Stimulated activated CD8-positive, alpha-beta memory T cell treated with anti-CD3 and anti-CD28 coated beads, Interleukin-7, amount 100 ng/mL, for 48 hours (primary cell): ENCODE measurements at places on chromosomes 1 and 21.
A peak's percentile ranks its signal among the peaks of the same experiment; 100 is the strongest.

- DNase-seq, result no peak
These were observed 86.5 kb upstream of the KCNJ15 start for GRCh38 chr21:38170283-38170682.

DNA sequence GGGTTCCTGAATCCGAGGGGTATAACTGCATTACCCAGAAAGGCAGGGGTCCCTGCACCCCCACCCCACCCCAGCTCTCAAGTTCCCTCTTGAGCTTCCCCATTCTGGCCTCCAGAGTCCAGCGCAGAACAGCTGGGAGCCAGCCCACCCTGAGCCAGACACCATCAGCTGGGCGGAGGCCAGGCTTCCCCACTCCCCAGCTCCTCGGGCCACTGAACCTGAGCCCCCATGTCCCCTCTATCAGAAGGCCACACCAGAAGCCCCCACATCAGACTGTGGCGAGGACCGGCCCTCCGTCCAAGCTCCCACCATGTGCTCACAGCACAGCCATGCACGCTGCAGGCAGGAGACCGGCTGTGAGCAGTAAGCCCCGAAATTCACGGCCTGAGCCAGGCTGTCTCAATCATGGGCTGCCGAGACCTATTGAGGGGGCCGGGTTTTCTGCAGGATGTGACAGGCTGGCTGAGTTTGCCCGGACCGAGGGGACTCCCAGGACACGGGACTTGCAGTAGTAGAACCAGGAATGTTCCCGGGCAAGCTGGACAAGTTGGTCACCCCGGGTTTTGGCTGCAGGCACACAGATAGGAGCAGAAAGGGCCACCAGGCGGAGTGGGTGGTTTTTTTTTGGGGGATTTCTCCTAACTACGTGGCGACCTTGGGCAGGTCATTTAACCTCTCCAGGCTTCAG is 25.5 kb upstream of the TNFRSF1B start:
- no peak for DNase-seq

DNA sequence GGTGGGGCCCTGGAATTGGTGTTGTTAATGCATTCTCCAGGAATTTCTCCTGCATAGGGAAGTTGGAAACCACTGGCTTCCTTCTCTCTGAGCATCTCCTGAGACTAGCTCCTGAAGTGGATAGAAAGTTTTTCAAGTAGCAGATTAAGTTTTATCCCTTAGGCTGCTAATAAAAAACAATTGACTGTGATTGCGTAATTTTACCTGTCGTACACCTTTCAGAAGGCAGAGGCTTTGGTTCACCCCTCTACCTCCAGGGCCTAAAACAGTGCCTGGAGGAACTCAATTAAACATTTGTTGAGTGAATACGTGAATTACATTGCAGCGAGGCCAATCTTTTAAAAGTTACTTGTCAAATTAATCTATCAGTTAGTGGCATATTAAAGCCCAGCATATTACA is 3.4 kb downstream of the ITSN1 start:
- DNase-seq, result no peak

GRCh38 chr1:22799971-22800370 is 89.3 kb downstream of the EPHB2 start:
- DNase-seq, result no peak

- no peak for DNase-seq
These were observed 4.9 kb upstream of the NPL start for GRCh38 chr1:182784556-182785171.

DNA sequence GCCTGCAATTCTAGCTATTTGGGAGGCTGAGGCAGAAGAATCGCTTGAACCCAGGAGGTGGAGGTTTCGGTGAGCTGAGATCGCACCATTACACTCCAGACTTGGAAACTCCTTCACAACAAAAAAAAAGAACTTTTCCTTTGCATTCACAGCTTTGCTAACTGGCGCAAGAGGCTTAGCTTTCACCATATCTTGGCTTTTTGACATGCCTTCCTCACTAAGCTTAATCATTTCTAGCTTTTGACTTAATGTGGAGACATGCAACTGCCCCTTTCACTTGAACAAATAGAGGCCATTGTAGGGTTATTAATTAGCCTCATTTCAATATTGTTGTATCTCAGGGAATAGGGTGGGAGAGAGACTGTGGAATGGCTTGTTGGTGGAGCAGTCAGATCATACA is 8.7 kb downstream of the KPNA6 start:
- no peak for DNase-seq

- no peak for DNase-seq
These were observed 84.9 kb upstream of the DMRTA2 start for GRCh38 chr1:50508040-50508586.

GRCh38 chr21:43864962-43865539 is at the start of gene AGPAT3:
Gene AGPAT3 (plus strand): TSS chr21:43865223. CDS start chr21:43959682, 94,459 bp downstream.
- DNase-seq, result no peak

GRCh38 chr1:89941110-89941766 is 53.7 kb upstream of the ZNF326 start:
- DNase-seq, result no peak

DNA sequence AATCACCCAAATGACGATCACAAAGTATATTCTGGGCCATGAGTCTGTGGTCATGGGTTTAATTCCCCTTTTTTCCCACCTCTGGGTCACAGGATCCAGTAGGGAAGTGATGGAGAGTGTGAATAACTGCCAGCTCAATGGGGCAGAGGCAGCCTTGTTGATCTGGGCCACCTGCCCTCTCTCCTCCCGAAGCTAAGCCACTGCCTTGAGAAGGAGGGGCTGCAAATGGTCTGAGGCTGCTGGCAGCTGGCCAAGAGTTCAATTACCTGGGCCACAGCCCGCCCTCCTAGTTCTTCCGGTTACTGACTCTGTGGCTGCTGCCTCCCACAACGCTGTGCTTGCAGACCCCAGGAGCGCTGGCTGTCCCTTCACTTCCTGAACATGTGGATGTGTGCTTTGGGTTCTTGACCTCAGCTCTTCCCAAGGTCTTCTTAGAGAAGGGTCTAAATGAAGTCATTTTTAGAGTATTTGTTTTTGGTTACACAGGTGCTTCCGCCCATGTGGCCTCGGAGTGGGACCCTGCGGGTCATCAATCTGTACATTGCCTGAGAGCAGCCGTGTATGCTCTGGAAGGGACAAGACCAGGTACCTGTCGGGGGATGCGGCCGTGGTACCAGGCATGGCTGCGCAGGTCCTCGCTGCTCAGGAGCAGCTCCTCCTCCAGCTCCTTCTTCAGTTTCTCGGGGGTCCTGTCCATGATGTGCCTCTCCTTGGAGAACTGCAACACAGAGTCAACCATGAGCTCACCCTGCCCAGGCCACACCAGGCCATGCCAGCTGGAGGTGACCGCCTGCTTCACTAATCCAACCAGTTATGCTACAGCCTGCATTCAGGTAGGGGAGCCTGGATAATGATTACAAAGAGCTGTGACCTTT is 89.7 kb downstream of the BCAR3 start:
- DNase-seq, result no peak

DNA sequence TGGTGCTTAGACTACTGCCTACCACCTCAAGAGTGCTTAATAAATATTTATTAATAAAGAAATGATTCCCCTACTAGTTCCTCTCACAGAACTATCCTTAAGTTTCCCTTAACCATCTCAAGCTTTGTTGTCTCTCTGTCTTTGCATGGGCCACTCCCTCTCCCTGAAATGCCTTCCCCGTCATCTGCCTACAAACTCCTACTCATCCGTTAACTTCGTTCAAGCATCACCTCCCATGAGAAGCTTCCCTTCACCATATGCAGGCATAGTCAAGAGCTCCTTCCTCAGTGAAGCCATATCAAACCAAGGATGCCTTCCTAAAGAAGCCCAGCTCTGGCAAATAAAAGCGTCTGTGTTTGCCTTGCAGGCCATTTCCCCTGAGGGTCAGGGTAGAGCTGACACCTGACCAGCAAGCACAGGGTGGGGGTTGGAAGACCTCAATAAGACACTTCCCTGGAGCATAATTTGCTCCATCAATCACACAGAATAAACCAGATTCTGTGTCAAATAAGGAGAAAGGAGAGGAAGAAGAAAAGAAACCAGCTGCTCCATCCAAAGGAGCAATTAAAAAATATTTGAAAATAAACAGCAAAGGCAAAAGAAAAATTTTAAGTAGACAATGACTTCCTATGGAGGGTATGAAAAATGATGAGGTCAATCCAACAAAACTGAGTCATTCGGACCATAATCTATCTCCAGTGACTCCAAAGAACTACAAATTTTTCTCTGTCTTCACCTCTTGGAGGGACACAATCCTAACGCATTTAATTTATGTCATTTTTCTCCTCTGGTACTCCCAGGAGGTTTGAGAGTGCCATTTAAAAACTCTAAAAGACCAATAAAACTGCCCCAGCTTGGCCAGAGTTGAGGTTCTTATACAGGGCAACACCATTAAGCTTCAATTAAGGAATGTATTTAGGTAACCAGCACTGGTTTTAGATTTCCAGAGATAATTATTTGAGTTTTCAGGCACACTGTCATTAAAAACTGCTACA is 303.6 kb downstream of the KCNH1 start:
- DNase-seq, result no peak

GRCh38 chr1:57424231-57425027 is 569 bp upstream of the DAB1 start:
- DNase-seq, result no peak

- DNase-seq, result peak; percentile 46
These were observed 1.1 kb upstream of the TMEM82 start for GRCh38 chr1:15740924-15741850.

DNA sequence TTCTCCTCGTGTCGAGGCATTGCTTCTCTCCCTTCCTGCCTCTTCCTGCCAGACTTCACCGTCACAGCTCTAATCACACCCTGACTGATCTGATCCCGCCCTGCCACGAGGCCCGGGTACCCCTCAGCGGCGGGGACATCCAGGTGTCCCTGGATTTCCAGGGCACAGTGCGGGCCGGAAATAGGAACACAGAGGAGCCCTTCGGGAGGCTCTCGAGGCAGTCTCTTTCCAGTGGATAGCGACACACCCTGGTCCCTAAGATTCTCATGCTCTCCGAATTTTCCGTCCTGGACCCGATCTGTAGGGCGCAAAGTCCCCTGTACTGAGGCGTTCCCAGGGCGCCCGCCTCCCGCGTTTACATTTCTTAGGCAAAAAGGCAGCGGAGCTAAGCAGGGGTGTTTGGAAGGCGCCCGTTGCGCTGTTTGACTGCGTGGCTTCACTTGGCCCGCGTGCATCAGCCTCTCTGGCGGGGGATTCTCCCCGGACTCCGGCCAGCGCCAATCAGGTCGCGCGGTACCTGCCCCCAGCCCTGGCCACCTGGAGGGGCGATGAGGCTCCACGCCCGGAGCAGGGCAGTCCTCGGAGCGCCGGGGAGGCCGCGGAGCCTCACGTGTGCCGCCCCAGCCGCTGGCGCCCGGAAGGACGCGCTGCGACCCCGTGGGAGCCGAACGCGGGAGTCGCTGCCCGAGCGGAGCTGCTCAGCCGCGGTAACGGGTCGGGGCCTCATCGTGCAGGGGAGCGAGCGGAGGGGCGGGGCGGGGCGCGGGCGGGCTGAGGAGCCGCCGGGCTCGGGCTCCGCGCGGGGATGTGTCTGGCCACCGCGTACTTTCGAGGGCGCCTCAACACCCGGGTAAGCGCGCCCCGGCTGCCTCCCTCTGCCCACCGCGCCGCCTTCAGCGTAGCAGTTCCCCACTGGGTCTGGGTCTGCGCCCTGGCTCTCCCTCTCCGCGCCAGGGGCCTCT is at the start of gene FAM163A:
TSS of gene FAM163A (plus strand) at position 575 of the 962 bp plus-strand sequence. CDS start 69,807 bp downstream, outside the sequence.
- no peak for DNase-seq

GRCh38 chr1:202013603-202014002 is 3.2 kb downstream of the ELF3 start:
- no peak for DNase-seq

DNA sequence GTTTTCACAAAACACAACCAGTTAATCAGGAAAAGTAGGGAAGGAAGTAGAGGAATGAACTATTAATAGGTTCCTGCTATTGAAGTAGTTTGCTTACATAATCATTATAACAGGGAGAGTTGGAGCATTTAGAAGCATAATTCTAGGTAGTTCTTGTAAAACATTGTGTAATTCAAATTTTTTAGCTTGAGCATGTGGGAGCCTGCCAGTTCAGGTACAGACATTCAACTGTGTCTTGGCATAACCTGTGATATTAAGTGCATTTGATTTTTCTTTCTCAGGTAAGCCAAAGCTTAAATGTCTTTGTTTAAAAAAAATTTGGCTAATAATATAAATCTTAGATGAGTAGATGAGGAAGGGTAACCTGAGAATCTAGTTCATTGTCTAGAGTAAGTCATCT is 3.4 kb downstream of the YTHDF2 start:
- no peak for DNase-seq

GRCh38 chr1:50724626-50725286 is 235.3 kb downstream of the FAF1 start:
- DNase-seq, result no peak

DNA sequence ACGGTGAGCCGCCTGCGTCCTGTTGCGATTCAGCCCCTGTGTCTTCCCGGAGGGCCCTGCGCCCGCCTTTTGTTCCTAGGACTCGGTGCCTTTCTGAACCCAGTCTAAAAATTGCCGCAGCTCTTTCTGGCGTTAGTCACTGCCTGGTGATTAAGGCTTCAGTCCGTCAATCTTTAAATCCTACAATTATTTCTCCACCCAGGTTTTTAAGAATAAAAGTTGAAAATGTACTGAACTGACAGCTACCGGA is 16.2 kb upstream of the PDXK start:
- DNase-seq, result no peak

DNA sequence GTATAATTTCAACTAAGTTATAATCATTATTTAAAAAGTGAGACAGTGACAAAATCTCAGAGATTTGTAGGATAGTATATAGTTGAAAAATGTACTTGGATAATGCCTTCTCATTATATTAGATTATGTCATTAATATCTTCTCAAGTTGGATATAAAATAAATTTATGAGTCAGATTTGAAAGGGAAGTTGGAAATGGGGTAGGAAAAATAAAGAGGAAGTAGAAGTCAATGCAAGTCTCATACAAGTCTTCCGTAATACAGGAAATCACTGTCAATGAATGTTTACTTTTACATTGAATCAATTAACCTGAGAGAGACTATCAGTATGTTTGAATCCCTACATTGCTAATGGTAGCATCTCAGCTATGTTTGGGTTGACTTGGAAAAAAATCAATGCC is 16.2 kb upstream of the RNPC3 start:
- no peak for DNase-seq

- DNase-seq, result no peak
These were observed 53.7 kb upstream of the TMPRSS2 start for GRCh38 chr21:41561701-41562100.

DNA sequence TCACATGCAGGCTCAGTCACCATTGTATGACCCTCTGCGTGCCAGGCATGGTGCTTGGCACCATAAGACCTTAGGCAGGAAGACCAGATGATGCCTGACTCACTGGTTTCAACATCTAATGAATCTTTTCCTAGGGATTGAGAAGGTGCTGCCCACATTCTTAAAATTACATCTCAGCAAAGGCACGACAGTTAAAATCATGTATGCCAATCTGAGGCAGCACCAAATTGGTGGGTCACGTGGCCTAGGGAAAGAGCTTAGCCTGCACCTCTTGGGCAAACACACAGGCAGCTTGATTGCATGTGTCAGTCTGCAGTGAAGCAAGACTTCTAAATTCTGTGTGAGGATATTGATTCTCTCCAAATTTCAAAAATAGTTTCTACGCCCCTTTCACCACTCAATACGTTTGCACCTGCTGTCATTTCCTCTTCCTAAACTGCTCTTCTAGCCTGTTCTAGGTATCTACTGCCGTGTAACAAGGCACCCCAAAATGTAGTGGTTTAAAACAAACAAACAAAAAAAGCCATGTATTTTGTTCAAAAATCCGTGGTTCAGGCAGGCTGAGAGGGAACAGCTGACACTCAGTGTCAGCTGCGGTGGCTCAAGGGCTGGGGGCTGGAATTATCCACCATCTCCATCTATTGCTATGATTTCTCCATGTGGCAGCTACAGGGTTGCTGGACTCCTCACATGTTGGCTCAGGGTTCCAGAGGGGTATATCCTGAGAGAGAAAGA is 160.2 kb upstream of the FGGY start:
- no peak for DNase-seq
